CD4-positive, alpha-beta T cell (primary cell): ENCODE measurements at places on chromosomes 3 and 15. TPM values are rescaled to one million over a fixed set of nuclear protein-coding genes. Genes with fewer than 3 reads are reported as not detected.

Gene CHRNA5
- 0.25 TPM for total RNA-seq

Gene TGM4
- total RNA-seq, result not detected

Gene IL20RB
- total RNA-seq, result 2.2 TPM

Gene FEZF2
- not detected for total RNA-seq

Gene PGBD4
- total RNA-seq, result 2.3 TPM

Gene CYP8B1
- not detected for total RNA-seq

Gene BOC
- total RNA-seq, result not detected

DNA sequence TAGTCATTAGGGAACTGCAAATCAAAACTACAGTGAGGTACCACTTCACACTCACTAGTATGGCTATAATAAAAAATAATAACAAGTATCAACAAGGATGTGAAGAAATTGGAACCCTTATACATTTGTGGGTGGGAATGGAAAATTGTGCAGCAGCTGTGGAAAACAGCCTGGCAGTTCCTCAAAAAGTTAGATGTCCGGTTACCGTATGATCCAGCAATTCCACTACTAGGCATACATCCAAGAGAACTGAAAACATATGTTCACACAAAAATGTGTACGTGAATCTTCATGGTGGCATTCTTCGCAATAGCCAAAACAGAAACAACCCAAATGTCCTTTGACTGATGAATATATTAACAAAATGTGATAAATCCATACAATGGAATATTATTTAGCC is 187.9 kb upstream of the LYSMD4 start:
- no peaks in the 10 kb centered on the region for H3K36me3 ChIP-seq
- no peak for DNase-seq
- peaks cover 16% of the 10 kb centered on the region for H3K27me3 ChIP-seq
- no peak overlapping the region for H3K27ac ChIP-seq
- no peak overlapping the region for H3K4me3 ChIP-seq

- H3K27me3 ChIP-seq, result no peaks in the 10 kb centered on the region
- peaks cover 19% of the 10 kb centered on the region for H3K36me3 ChIP-seq
- no peak overlapping the region for H3K4me3 ChIP-seq
- H3K27ac ChIP-seq, result no peak overlapping the region
Observed at GRCh38 chr3:51997935-51998596, 2.4 kb upstream of the RPL29 start.

GRCh38 chr15:92391640-92392039 is 2.0 kb upstream of the ST8SIA2 start:
- no peaks in the 10 kb centered on the region for H3K4me1 ChIP-seq
- no peak overlapping the region for H3K4me3 ChIP-seq
- no peaks in the 10 kb centered on the region for H3K36me3 ChIP-seq
- H3K27ac ChIP-seq, result no peak overlapping the region
- H3K27me3 ChIP-seq, result peaks cover 51% of the 10 kb centered on the region

- H3K4me3 ChIP-seq, result no peak overlapping the region
- no peak for DNase-seq
- no peaks in the 10 kb centered on the region for H3K36me3 ChIP-seq
- H3K4me1 ChIP-seq, result no peaks in the 10 kb centered on the region
- no peak overlapping the region for H3K27ac ChIP-seq
- no peaks in the 10 kb centered on the region for H3K27me3 ChIP-seq
Observed at GRCh38 chr15:66880380-66881155, 178.5 kb downstream of the SMAD6 start.

DNA sequence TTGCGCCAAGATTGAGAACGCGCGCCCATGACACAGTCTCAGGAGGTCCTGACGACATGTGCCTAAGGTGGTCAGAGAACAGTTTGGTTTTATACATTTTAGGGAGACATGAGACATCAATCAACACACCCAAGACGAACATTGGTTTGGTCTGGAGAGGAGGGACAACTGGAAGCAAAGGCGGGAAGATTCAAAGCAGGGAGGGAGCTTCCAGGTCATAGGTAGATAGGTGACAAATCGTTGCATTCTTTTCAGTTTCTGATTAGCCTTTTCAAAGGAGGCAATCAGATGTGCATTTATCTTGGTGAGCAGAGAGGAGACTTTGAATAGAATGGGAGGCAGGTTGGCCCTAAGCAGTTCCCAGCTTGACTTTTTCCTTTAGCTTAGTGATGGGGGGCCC is 828.4 kb upstream of the DPPA4 start:
- DNase-seq, result no peak
- H3K27ac ChIP-seq, result no peak overlapping the region
- H3K27me3 ChIP-seq, result no peaks in the 10 kb centered on the region
- no peaks in the 10 kb centered on the region for H3K4me1 ChIP-seq
- H3K36me3 ChIP-seq, result no peaks in the 10 kb centered on the region
- no peak overlapping the region for H3K4me3 ChIP-seq

- no peaks in the 10 kb centered on the region for H3K4me1 ChIP-seq
- H3K4me3 ChIP-seq, result no peak overlapping the region
- peaks cover 3% of the 10 kb centered on the region for H3K27me3 ChIP-seq
Observed at GRCh38 chr15:62469874-62470688, 305.0 kb upstream of the C2CD4B start.

DNA sequence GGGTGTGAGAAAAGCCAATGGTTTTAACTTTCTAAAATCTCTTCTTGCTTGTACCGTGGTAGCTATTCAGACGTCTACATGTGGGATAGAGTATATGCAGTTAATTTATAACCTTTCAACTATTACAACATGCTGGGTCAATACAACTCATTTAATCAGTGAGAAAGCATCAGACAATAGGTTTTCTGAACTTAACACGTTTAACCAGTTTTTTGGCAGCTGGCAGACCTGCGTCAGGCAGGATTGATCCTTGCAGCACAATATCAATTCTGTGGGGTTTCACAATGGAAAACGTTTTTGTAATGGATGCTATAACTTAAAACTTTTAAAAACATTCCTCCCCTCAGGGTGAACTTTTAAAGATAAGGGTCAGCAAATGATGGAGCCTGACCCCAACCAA is 6.5 kb downstream of the GNB5 start:
- no peaks in the 10 kb centered on the region for H3K27me3 ChIP-seq
- H3K27ac ChIP-seq, result no peak overlapping the region
- H3K36me3 ChIP-seq, result no peaks in the 10 kb centered on the region

GRCh38 chr3:71168880-71169411 is 414.6 kb downstream of the FOXP1 start:
- no peak for DNase-seq
- H3K27ac ChIP-seq, result no peak overlapping the region
- peaks cover 23% of the 10 kb centered on the region for H3K36me3 ChIP-seq
- H3K4me1 ChIP-seq, result no peaks in the 10 kb centered on the region

GRCh38 chr15:37619358-37620042 is 314.9 kb upstream of the TMCO5A start:
- H3K27me3 ChIP-seq, result no peaks in the 10 kb centered on the region
- H3K27ac ChIP-seq, result no peak overlapping the region
- no peaks in the 10 kb centered on the region for H3K4me1 ChIP-seq
- DNase-seq, result no peak
- no peaks in the 10 kb centered on the region for H3K36me3 ChIP-seq

- no peaks in the 10 kb centered on the region for H3K4me1 ChIP-seq
- no peak for DNase-seq
- H3K27ac ChIP-seq, result no peak overlapping the region
- no peaks in the 10 kb centered on the region for H3K27me3 ChIP-seq
- H3K4me3 ChIP-seq, result no peak overlapping the region
- no peaks in the 10 kb centered on the region for H3K36me3 ChIP-seq
Observed at GRCh38 chr3:59698091-59698490, 648.3 kb upstream of the CFAP20DC start.

DNA sequence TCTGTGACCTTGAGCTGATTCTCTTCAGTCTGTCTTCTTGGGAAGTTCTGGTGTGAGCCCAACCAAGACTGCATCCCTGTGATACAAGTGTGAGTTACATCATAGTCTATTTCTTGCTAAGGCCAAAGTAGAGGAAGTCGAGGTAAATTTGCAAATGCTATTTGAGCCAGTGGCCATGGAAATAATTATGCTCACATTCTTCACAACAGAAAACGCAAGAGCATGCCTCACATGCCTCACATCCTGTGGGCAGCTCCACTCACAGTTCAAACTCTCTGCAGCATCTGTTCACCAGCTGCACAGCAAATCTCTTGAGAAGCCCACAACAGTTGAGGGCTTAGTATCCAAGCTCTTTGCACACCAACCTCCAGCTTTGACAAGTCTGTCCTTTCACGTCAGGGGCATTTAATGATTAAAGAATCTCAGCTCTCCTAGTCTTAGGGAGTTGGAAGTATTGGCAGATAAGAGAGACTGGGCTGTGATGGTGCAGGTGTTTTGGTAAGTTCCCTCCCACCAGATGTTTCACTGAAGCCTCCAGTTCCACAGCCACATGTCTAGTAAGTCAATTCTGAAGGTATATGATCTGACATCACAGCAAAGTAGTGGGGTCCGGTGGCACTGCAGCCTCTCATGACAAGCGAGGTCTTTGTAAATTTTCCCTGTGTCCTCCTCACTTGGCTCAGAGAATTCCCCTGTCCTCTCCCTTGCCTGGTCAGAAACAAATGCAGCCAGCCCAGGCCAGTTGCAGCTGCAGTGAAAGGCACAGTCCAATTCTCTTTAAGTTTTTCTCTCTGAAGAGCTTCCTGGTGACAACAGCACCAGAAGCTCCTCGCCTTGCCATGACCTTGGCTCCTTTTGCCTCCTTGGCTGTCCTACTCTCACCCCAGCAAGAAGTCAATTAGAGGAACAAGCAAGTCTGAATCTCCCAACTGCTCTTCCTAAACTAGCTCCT is 166.1 kb downstream of the SSR3 start:
- H3K27ac ChIP-seq, result no peak overlapping the region
- no peaks in the 10 kb centered on the region for H3K36me3 ChIP-seq
- H3K4me1 ChIP-seq, result no peaks in the 10 kb centered on the region
- no peak overlapping the region for H3K4me3 ChIP-seq
- peaks cover 3% of the 10 kb centered on the region for H3K27me3 ChIP-seq

DNA sequence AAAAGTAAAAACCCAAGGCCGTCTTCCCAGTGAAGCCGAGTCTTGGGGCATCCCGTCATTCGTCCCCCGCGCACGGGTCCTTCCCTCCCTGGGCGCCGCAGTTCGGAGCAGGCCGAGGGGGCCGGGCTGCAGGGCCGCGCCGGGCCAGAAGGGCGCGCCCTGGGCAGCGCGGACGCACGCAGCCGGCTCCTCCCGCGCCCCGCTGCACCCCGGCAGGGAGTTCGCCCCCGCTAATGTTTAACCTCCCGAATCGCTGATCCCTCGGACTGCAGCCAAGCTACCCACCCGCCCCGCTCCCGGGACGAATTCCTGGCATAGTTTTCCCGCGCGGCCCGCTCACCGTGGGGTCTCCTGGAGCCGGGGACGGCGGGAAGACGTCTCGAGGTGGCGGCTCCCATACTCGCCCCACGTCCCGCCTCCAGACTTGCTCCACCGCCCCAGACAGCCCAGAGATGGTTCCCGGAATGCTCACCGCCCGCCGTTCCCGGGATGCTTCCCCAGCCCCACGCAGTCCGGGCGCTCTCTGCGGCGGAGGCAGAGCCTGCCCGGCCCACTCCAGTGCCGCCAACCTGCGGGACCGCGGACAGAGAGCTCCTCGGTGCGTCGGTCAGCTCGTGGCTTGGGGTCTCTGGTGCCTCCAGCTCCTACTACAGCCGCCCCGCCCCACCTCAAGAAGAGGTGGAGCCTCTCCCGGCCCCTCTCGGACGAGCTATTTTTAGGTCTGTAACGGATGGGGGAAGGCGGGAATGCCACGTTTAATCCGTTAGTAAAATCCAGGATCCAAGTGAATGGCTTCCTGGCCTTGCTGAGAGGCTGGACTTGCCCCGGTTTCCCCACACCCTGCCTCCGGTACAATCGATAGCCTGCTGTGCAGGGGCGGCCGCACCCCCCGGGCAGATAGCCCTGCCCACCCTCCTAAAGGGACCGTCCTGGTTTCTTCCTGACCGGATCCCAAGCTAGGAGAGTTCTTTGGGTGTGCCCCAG is at the start of gene DZIP1L:
Gene DZIP1L (minus strand): TSS at position 621 of the 984 bp plus-strand sequence. CDS start 11,637 bp downstream, outside the sequence.
- peaks cover 45% of the 10 kb centered on the region for H3K27me3 ChIP-seq
- H3K27ac ChIP-seq, result no peak within 1 kb of the TSS
- DNase-seq, result no peak
- H3K4me3 ChIP-seq, result peak within 1 kb of the TSS; percentile 61

- H3K4me3 ChIP-seq, result no peak overlapping the region
- DNase-seq, result no peak
- no peaks in the 10 kb centered on the region for H3K27me3 ChIP-seq
- H3K4me1 ChIP-seq, result no peaks in the 10 kb centered on the region
Observed at GRCh38 chr3:55442861-55443260, 44.2 kb downstream of the WNT5A start.

GRCh38 chr3:128489674-128489926 is 3.4 kb downstream of the GATA2 start:
- peaks cover 84% of the 10 kb centered on the region for H3K27me3 ChIP-seq
- no peak for DNase-seq
- peaks cover 72% of the 10 kb centered on the region for H3K4me1 ChIP-seq

DNA sequence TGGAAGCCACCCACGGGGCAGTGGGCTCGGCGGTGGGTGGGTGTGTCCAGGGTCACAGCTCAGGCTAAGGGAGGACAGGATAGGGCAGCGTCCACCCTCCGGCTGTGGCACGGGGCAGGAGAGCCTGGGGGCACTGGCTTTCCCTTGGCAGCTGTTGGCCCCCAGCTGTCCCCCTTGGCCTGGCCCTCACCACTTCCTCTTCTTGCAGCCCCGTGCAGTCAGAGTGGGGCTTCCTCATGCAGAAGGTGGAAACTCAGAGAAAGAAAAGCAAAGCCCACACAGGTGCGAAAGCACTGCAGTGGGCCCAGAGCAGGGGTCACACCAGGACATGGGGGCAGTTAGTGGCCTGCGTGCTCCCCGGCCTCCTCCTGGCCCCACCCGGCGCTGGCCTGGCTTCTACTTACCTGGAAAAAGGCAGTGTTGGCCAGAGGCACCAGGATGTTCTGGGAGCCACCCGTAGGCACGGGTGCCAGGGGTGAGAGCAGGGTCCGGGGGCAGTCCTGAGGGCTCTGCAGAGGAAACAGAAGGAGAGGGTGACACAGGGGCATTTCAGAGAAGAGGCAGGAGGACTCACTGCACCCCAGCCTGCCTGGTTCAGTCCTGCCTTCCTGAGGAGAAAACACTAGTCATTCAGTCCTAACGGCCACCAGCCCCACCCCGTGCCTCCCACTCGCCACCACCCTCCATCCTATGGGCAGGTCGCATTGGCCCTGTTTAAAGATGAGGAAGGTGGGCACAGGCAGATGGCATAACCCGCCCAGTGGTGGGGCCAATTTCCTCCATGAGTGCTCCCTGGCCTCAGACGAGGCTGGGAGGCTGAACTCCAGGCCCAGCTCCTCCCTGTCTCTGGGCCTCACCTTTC is 28.3 kb downstream of the PLXND1 start:
- no peak overlapping the region for H3K4me3 ChIP-seq
- no peaks in the 10 kb centered on the region for H3K27me3 ChIP-seq
- peaks cover 57% of the 10 kb centered on the region for H3K4me1 ChIP-seq
- peak; percentile 44 for DNase-seq

GRCh38 chr3:134721214-134721613 is 70.4 kb upstream of the KY start:
- DNase-seq, result no peak
- H3K27me3 ChIP-seq, result no peaks in the 10 kb centered on the region
- no peaks in the 10 kb centered on the region for H3K36me3 ChIP-seq
- no peak overlapping the region for H3K27ac ChIP-seq
